MCF 10A (cell line): ENCODE measurements at places on chromosomes 1 and 21.

GRCh38 chr1:150609732-150610131 is 19.7 kb downstream of the ENSA start:
- no peaks in the 10 kb centered on the region for H3K27me3 ChIP-seq
- DNase-seq, result no peak
- peaks cover 34% of the 10 kb centered on the region for H3K4me1 ChIP-seq
- H3K4me3 ChIP-seq, result no peak overlapping the region
- peak overlapping the region; percentile 84 for H3K27ac ChIP-seq

DNA sequence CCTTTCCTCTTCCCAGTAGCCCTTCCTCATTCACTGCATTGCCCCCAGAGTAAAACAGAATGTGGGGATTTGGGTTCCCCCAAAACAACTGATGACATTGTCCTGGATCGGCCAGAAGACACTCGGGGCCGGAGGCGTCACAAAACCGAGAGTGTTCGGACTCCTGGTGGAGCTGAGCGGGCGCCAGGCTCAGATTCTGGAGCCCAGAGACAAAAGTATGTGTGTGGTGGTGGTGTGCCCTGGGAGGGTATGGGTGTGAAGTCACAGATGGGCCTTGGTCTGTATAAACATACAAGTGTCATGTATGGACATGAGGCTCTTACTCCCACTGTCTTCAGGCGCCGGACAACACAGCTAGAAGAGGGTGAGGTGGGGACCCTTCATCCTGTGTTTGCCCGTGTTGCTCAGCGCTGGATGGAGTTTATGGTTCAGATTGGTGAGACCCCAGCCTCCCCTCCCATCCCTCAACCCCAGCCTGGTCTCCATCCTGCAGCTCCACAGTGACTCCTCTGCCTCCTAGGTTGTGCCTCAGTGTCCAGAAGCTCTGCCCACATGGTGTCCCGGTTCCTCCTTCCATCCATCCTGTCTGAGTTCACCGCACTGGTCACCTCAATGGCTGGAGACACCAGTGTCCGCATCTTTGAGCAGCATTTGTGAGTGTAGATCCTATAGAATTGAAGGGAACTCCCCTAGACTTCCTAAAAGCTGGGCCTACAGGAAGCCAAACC is 12.4 kb downstream of the HYI start:
- H3K27ac ChIP-seq, result no peak overlapping the region
- H3K4me1 ChIP-seq, result no peaks in the 10 kb centered on the region
- no peak overlapping the region for H3K4me3 ChIP-seq
- peaks cover 56% of the 10 kb centered on the region for H3K36me3 ChIP-seq
- DNase-seq, result no peak
- no peaks in the 10 kb centered on the region for H3K27me3 ChIP-seq

DNA sequence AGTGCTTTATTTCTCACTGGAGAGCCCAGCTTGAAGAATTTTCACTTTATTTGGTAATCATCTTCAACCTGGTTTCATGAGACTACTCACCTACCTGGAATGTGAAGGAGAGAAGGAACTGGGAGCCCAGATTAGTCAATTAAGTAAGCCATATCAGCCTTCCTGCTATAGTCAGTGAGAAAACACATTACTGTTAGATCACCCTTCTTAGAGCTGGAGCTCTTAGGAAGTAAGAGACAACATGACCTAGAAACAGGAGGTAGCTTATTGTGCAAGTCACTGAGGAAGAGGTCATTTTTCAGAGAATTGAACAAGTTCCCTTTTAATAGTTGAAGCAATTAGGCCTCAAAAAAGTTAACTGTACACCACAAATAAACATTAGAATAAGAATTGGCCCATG is 49.2 kb upstream of the TEKT2 start:
- DNase-seq, result peak; percentile 67
- no peak overlapping the region for H3K4me3 ChIP-seq
- H3K36me3 ChIP-seq, result peaks cover 67% of the 10 kb centered on the region
- H3K27me3 ChIP-seq, result no peaks in the 10 kb centered on the region

GRCh38 chr1:243926803-243927245 is 76.8 kb upstream of the AKT3 start:
- H3K27ac ChIP-seq, result no peak overlapping the region
- peak; percentile 93 for DNase-seq
- H3K27me3 ChIP-seq, result no peaks in the 10 kb centered on the region
- H3K4me1 ChIP-seq, result peaks cover 17% of the 10 kb centered on the region
- H3K4me3 ChIP-seq, result no peak overlapping the region

- peak overlapping the region; percentile 66 for H3K27ac ChIP-seq
- no peaks in the 10 kb centered on the region for H3K36me3 ChIP-seq
Measured at GRCh38 chr1:220528679-220529501, 954 bp downstream of the MARK1 start.

GRCh38 chr1:163063610-163064009 is 5.6 kb upstream of the RGS4 start:
- no peak overlapping the region for H3K4me3 ChIP-seq
- no peak overlapping the region for H3K27ac ChIP-seq
- DNase-seq, result no peak
- H3K27me3 ChIP-seq, result peaks cover 51% of the 10 kb centered on the region

DNA sequence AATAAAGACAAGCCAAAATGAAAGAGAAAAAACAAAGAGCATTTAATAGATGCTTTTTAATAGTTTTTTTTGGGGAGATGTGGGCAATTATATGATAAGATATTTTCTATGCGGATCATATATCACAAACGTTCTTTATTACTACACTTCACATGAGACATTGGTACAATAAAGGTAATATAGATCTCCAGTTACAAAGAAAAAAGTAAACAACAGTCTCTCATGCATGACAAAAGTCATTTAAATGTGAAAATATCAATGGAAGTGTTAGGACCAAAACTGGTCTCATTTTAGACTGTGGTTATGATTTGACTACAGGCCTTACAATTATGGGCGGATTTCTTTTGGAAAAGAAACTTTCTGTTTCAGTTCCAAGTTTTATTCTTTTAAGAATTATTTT is 687.0 kb downstream of the ADGRL2 start:
- H3K27ac ChIP-seq, result no peak overlapping the region
- no peak overlapping the region for H3K4me3 ChIP-seq
- H3K4me1 ChIP-seq, result peaks cover 9% of the 10 kb centered on the region
- H3K36me3 ChIP-seq, result no peaks in the 10 kb centered on the region
- no peak for DNase-seq
- H3K27me3 ChIP-seq, result no peaks in the 10 kb centered on the region

GRCh38 chr1:91635763-91636162 is 135.1 kb downstream of the CDC7 start:
- H3K4me1 ChIP-seq, result no peaks in the 10 kb centered on the region
- no peaks in the 10 kb centered on the region for H3K27me3 ChIP-seq
- H3K27ac ChIP-seq, result no peak overlapping the region
- DNase-seq, result no peak
- H3K4me3 ChIP-seq, result no peak overlapping the region

DNA sequence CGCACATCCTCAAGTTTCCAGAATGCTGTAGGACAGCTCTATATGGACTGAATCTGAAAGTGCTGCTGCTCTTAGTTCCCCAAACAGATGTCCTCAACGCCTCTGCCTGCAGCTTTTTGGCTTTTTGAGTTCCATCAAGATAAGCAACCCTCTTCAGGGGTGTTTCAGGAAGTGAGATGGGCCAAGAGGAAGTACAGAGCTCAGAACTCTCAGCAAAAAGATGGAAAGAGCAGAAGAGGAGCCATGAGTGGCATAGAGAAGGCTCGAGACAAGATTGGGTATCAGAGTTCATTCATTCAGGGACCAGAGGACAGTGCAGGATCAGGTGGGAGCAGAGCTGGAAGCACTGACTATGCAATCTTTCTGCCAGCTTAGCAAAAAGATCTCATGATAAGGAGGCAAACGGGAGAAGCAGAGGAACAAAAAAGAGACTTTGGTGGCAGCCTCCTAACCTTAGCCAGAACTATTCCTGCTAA is at the start of the genes ADORA3 and TMIGD3:
Gene ADORA3 (minus strand): TSS at position 49 of the 476 bp plus-strand sequence. CDS start 279 bp downstream, outside the sequence.
Gene TMIGD3 (minus strand): TSS at position 49 of the 476 bp plus-strand sequence. CDS start 279 bp downstream, outside the sequence.
- no peak within 1 kb of the TSS for H3K4me3 ChIP-seq
- no peak for DNase-seq
- peaks cover 15% of the 10 kb centered on the region for H3K27me3 ChIP-seq
- H3K27ac ChIP-seq, result no peak within 1 kb of the TSS
- H3K4me1 ChIP-seq, result peaks cover 5% of the 10 kb centered on the region
- no peaks in the 10 kb centered on the region for H3K36me3 ChIP-seq

DNA sequence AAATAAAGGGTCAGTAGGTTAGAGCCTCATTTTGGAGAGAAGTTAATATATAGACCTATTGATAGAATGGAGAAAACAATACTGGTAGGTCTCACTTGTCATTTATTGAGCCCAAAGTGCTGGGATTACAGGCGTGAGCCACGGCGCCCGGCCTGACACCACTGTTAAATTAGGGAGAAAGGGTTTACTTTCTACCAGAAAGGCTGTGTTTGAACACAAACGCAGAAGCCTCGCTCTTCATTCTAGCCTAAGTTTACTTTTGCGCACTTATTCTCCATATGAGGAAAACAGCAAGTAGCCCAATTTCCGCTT is 710 bp upstream of the PRPF3 start:
- H3K27ac ChIP-seq, result peak overlapping the region; percentile 95
- no peak for DNase-seq
- H3K36me3 ChIP-seq, result peaks cover 21% of the 10 kb centered on the region
- no peaks in the 10 kb centered on the region for H3K27me3 ChIP-seq

DNA sequence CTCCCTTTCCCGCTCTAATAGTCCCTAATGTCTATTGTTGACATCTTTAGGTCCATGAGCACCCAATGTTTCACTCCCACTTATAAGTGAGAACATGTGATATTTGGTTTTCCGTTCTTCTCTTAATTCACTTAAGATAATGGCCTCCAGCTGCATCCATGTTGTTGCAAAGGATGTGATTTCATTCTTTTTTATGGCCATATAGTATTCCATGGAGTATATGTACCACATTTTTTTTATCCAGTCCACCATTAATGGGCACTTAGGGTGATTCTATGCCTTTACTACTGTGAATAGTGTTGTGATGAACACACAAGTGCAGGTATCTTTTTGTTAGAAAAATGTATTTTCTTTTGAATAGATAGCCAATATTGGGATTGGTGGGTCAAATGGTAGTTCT is 126.0 kb upstream of the RAB3GAP2 start:
- no peaks in the 10 kb centered on the region for H3K36me3 ChIP-seq
- H3K27me3 ChIP-seq, result peaks cover 10% of the 10 kb centered on the region
- DNase-seq, result no peak
- H3K4me1 ChIP-seq, result peaks cover 7% of the 10 kb centered on the region
- H3K4me3 ChIP-seq, result no peak overlapping the region
- no peak overlapping the region for H3K27ac ChIP-seq

- no peaks in the 10 kb centered on the region for H3K36me3 ChIP-seq
- H3K4me3 ChIP-seq, result no peak overlapping the region
- H3K27ac ChIP-seq, result no peak overlapping the region
- H3K27me3 ChIP-seq, result peaks cover 52% of the 10 kb centered on the region
- peak; percentile 10 for DNase-seq
Measured at GRCh38 chr1:75618382-75618781, 7.5 kb upstream of the SLC44A5 start.

GRCh38 chr1:52532247-52532646 is 20.6 kb downstream of the TUT4 start:
- no peak for DNase-seq
- H3K36me3 ChIP-seq, result peaks cover 58% of the 10 kb centered on the region
- H3K4me1 ChIP-seq, result peaks cover 8% of the 10 kb centered on the region
- H3K27ac ChIP-seq, result peak overlapping the region; percentile 59
- H3K27me3 ChIP-seq, result no peaks in the 10 kb centered on the region
- no peak overlapping the region for H3K4me3 ChIP-seq

DNA sequence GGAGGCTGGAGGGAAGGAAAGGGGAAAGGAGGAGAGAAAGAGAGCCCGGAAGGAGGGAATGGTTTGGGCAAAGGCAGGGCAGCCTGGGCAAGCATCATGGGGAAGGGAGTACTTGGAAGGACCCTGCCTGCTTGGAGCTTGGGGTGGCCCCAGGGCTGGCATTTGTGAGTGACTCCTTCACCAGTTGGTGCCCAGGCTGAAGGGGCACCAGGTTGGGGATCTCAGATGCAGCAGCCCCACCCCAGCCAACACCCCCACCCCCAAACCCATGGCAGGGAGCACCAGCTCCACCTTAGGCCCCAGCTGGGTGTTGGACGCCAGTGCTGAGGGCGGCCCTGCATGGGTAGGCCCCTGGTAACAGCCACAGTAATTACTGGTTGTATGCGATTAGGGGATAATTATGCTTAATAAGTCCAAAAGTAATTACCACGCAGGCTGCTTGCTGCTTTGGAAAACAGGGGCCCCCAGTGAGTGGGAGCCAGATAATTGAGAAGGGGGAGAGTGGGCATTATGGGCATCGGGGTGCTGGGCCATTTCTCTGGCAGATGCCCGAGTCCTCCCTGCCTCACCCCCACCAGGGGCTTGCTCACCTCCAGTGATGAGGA is 78.3 kb downstream of the VWA5B1 start:
- no peak overlapping the region for H3K27ac ChIP-seq
- H3K27me3 ChIP-seq, result peaks cover 31% of the 10 kb centered on the region
- H3K4me1 ChIP-seq, result no peaks in the 10 kb centered on the region
- H3K36me3 ChIP-seq, result no peaks in the 10 kb centered on the region
- H3K4me3 ChIP-seq, result no peak overlapping the region

DNA sequence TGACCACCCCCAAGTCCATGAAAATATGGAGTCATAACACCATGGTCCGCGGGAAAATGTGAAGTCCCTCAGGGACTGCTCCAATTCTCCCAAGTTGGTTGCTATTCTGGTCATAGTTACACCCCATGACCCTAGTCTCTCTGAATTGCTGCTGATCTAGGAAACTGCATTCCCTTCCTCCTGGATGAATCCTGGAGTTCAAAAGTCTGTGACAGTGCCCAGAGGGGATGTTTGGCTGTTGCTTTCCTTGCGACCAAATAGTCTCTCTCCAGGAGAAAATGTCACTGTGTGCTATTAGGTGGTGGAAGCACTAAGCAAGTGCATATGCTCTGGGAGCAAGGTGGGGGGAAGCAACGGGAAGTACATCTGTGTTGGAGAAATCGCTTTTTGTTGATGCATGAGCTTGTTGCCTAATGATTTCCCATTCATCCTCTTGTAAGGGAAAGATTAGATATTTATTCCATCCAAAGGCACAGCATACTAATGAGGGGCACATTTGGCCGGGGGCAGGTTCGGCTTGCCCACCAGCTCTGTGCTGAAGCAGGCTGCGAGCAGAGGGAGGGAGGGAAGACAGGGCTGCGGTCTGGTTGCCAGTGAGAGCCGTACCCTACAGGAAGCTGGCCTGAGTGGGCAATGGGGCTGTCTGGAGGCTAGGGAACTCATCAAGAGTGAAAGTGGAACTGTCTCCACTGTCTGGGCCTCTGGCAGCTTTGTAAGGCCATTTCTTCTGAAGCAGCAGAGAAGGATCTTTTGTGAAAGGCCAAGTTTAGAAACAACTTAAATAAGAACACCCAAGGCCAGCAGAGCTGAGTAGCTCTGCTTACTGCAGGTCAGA is 27.2 kb downstream of the SYT6 start:
- H3K27me3 ChIP-seq, result peaks cover 27% of the 10 kb centered on the region
- no peak overlapping the region for H3K27ac ChIP-seq
- H3K4me1 ChIP-seq, result peaks cover 14% of the 10 kb centered on the region
- DNase-seq, result no peak
- H3K4me3 ChIP-seq, result no peak overlapping the region
- no peaks in the 10 kb centered on the region for H3K36me3 ChIP-seq

GRCh38 chr1:200488375-200489165 is 78.7 kb upstream of the ZNF281 start:
- H3K4me1 ChIP-seq, result peaks cover 22% of the 10 kb centered on the region
- H3K36me3 ChIP-seq, result no peaks in the 10 kb centered on the region
- H3K4me3 ChIP-seq, result no peak overlapping the region

- no peaks in the 10 kb centered on the region for H3K27me3 ChIP-seq
- H3K27ac ChIP-seq, result no peak overlapping the region
- no peak for DNase-seq
Measured at GRCh38 chr1:172137703-172138454, 282.6 kb upstream of the C1orf105 start.
